ENCODE measurements at places on chromosomes 12 and 14.

DNA sequence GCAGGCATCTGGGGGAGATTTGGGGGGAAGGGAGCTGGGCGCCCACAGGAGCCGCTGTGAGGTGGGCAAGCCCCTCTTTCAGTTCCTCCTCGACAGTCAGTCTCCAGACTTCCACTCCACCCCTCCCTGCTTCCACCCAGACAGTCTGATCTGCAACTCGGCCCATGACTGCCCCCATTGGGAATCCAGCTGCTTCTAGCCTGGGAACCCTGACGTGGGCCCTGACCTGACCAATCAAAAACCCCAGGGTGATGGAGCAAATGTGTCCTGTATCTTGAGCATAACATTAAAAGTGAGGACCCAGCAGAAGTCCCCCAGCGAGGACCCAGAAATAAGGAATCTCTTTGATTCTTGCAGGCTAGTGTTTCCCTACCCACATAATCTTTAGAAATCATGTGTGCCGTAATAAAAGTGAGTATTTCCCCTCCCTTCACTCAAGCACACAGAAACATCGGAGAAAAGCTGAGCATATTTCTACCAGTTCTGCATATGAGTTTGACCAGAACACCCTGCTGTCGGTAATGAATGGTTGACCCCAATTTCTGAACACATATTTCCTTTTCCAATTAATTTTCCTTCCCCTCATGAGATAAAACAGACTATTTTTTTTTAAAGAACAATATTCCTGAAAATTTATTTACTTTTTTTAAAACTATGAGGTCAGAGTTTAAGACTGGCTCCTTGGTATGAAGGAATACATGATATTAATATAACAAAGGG lies 6.4 kb downstream of the SSH1 start:
- no peak for DNase-seq

DNA sequence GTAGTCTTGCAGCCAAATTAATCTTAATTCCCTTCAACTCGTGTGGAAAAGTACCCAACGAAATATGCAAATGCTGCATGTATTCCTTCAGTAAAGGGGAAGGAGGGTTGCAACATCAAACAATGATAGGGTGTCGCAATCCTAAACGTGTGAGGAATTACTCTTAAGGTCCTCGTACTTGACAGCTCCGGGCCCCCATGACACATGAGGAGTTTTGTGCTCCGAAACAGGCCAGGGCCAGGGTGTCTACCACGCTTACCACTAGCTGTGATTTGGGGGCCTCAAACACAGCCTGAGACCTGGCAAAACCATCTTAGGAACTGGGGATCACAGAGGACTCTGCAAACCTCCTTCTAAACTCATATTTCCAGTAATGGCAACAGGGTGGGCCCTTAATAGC lies 20.4 kb downstream of the FOS start:
- DNase-seq: no peak

DNA sequence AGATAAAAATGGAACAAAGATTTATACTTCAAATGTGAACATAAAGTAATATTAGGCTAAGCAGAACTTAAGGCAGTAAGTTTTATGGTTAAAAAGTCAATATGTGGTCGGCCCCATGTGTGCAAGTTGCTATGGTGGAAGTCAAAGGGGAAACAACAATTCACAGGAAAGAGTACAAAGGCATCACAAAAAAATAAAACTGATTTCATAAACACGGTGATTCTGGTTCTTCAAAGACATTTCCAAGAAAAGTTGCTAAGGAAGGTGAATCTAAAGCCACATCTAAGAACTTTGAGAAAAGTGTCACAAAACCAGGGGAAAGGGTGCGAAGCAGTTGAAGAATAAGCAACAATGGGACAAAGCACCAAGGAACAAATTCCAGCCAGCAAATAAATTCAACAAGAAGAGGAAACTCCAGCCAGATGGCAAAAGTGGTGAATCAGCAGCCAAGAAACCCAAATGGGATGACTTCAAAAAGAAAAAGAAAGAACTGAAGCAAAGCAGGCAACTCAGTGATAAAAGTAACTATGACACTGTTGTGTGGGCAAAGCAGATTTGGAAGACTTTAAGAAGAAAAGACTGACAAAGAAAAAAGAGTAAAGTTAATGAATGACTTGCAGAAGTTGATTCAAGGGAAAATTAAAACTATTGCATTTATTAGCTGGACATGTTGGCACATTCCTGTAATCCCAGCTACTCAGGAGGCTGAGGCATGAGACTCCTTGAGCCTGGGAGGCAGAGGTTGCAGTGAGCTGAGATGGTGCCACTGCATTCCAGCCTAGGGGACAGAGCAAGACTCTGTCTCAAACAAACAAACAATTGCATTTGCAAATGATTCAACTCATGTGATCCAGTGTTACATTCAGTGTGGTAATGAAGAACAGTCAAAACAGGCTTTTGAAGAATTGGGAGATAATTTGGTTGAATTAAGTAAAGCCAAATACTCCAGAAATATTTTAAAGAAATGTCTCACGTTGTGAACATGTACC lies 19.5 kb downstream of the PTGDR start:
- no peak for DNase-seq

DNA sequence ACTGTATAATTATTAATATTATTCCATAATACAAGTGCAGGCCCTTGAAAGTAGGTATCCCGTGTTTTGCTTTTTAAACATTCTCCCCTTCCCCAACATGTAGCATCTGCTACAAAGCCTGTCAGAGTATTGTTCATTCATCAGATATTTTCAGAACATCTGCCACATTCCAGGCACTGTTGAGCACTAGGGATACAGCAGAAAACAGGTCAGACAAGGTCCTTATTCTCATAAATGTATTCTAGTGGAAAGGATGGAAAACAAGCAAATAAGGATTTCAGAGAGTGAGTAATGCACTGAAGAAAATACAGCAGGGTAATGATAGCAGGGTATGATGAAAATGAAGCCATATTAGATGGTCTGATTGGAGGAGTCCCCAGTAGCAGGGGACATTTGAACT lies 3.8 kb downstream of the ERP29 start:
- DNase-seq: no peak

DNA sequence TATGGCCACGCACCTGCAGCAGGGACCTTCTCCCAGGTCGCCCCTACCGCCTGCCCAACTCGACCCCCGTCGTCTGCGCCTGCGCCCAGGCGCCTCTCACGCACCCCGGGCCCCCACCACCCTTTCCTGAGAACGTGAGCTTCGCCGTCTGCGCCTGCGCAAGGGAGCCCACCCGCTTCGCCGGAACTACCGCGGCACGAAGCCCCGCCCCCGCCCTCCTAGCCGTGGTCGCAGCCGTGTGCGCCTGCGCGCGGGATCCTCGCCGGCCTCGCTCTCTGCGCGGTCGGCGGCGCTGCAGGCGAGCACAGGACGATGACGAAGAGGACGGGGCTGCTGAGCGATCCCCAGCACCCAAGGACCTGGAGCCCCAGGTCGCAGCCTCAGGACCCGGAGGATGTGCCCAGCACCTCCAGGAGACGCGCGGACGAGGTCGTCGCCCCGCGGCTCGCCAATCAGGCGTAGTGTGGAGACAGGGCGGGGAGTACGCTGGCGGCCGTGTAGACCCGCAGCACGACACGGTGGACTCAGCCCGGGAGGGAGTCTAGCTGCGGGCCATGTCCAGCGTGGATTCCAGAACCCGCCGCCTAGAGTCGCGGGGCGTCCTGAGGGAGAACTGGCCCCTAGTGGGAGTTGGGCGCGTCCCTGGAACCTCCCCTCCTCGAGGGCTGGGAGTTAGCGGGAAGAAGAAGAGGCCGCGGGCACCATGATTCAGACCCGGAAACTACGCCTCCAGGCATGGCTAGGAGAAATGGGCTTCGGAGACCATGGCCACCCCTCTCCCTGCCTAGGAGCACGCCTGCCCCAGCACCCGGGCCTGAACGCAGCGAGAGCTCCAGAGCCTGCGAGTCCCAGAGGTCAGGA lies 1120.8 kb upstream of the TMEM132C start:
- DNase-seq: peak; percentile 77

GRCh38 chr14:71511152-71511551 lies 421.1 kb upstream of the RGS6 start:
- DNase-seq: no peak

DNA sequence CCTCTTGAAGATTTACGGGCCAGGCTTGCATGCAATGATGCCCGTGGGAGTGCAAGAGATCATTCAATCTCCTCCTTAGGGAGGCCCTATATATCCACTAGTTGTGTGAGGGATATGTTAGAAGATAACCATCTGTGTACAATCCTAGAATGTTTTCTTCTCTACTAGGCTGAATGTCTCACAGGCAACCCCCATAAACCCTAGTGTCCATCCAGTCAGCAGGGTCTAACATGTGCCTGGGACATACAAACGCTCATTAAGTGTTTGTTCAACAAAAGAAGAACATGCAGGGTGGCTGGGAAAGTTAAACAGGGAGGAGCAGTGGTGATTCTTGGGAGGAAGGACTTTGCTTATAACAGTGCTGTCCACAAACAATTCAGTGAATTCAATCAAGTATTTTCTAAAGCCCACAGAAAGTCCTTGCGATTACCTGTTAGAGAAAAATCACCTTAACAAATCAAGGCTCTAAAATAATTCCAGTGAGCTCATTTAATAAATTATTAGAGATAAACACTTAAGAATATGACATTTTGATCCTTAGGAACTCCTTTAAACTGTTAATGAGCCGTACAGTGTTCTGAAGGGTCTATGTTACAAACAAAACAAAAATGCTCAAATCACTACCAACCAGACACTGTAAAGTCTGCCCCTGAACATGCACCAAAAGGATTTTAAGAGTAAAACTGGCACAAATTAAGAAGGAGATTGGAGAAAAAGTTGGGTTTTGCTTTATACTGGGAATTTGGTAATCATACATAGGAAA lies 96.6 kb upstream of the FERMT2 start:
- DNase-seq: no peak

DNA sequence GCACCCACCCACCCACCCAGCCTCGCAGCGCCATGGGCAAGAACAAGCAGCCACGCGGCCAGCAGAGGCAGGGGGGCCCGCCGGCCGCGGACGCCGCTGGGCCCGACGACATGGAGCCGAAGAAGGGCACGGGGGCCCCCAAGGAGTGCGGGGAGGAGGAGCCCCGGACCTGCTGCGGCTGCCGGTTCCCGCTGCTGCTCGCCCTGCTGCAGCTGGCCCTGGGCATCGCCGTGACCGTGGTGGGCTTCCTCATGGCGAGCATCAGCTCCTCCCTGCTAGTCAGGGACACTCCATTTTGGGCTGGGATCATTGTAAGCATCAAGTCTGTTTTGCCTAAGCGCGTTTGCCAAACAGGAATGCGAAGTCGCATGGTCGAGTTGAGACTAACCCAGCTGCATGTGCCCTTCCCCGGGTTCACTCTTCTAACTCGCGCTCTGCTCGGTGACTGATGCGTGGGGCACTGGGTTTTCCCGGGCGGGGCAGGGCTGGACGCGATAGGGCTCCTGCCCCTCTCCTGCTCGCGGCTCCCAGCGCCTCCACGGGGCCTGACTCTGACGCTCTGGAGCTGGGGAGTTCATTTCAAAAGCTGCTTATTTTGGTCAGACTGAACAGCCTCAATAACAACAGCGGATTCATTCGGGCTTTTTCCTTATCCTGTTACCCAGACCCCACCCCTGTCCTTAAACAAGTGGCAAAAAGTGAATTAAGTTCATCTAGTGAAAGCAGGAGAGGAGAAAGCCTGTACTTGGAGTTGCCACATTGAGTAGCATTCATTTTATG lies 458 bp downstream of the SSPN start:
- no peak for DNase-seq

GRCh38 chr12:66640691-66641460 lies 38.0 kb downstream of the GRIP1 start:
- no peak for DNase-seq

GRCh38 chr12:7411343-7411742 lies 32.6 kb downstream of the CD163L1 start:
- DNase-seq: no peak

- no peak for DNase-seq
These were observed 206.2 kb downstream of the CHST11 start for GRCh38 chr12:104662908-104663307.

- no peak for DNase-seq
These were observed 247.9 kb upstream of the RTL1 start for GRCh38 chr14:101151226-101151926.

- no peak for DNase-seq
These were observed 596 bp downstream of the DLST start for GRCh38 chr14:74882103-74882920.

GRCh38 chr12:105773471-105773870 lies 365.3 kb downstream of the NUAK1 start:
- DNase-seq: no peak

DNA sequence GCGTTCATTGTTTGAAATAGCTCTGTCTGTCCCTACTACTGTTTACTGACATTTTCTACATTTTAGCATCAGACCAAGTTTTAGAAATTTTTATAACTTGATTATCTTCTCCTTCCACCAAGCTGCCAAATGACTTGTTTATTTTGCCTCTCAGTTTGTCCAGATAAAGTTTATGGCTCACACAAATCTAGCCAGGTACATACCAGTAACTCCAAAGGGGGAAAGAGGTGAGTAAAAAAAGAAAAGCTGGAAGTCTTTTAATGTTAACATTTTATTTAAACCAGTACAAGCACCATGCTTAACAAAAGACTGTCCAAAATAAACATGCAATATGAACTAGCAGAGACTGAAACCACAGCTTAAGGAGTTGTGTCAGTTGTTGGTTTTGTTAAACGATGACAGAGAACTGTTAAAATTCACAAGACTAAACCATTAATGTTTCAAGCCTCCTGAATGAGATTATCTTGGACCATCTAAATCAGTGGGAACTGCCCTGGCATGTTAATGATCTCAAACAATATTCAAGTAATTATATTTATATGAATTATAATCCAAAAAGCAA lies 14.5 kb downstream of the GMFB start:
- DNase-seq: no peak

DNA sequence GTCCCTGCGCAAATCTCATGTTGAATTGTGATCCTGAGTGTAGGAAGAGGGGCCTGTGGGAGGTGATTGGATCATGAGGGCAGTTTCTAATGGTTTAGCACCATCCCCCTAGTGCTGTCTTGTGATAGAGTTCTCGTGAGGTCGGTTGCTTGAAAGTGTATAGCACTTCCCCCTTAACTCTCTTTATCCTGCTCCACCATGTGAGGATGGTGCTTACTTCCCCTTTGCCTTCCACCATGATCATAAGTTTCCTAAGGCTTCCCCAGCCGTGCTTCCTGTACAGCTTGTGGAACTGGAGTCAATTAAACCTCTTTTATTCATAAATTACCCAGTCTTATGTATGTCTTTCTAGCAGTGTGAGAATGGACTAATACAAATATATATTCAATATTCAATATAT lies 303.7 kb upstream of the SEL1L start:
- no peak for DNase-seq

GRCh38 chr14:87457720-87458119 lies 535.3 kb downstream of the GALC start:
- DNase-seq: no peak

All from activated naive CD4-positive, alpha-beta T cell (primary cell).